ENCODE measurements at places on chromosomes 6 and 20.

DNA sequence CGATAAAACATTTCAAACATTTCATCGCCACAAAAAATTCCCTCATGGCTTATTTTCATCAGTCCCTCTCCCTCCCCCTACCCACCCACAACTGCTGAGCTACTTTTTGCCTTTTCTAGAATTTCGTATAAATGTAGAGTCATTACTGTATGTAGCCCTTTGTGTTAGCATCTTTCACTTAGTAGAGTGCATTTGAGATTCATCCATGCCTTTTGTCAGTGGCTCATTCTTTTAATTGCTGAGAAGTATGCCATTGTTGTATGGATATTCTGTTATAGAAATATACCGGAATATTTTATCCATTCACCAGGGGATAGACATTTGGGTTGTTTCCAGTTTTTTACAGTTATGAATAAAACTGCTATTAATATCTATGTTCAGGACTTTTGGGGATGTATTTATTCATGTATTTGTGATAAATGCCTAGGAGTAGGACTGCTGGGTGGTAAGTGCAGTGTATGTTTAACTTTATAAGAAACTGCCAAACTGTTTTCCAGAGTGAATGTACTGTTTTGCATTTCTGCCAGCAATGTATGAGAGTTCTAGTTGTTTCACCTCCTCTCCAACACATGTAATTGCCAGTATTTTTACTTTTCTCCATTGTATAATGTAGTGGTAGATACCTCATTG is 50.4 kb downstream of the FOXO3 start:
- DNase-seq, result no peak

DNA sequence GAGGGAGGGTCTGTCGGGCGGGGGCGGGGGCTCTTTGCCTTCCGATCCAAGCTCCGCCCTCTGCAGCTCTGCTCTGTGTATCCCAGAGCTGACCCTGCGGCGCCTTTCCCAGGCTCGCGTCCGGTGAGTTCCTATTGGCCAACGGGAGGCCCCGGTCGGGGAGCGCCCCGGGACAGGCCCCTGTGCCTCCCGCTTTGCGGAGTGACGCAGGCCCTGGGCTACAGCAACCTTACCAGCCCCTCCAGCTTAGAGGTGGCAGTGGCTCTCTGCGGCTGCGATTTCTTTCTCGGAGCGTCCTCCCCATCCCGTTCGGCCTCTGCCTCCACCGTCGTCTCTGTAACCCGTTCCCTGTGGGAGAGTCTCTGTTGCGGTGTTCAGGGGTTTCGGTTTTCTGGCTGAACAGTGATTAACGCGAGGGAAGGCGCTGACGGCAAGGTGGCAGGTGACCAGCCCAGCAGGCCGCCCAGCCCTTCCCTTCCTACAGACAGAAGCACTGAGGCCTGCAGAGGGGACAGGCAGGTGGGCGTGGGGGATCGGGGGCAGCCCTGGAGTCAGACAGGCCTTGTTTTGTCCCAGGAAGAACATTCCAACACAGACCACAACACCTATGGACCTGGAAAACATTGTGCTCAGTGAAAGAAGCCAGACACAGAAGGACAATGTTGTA is 18.1 kb upstream of the CEBPB start:
- no peak for DNase-seq

- peak; percentile 73 for DNase-seq
These were observed 31.4 kb downstream of the HIVEP2 start for GRCh38 chr6:142913511-142914047.

GRCh38 chr6:111549746-111550145 is 55.9 kb downstream of the TRAF3IP2 start:
- DNase-seq, result no peak

GRCh38 chr6:165685302-165685701 is 22.3 kb upstream of the PDE10A start:
- DNase-seq, result no peak

DNA sequence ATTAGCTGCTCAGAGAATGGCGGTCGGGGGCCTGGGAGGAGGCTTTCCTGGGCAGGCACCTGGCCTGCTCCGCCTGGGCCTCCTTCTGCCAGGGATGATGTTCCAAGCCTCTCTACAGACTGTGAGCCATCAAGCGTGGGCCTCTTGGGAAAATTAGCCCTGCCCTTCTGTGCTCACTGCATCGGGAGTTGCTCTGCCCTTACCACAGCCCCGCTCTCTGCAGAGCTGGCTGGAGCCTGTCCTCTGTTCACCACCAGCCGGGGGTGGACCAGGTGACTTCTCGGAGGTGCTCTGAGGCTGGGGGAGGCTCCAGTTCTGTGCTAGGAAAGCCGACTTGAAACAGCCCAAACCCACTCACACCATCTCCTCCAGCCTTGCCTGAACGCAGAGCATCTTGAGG is 24.2 kb downstream of the MDGA1 start:
- DNase-seq, result no peak

DNA sequence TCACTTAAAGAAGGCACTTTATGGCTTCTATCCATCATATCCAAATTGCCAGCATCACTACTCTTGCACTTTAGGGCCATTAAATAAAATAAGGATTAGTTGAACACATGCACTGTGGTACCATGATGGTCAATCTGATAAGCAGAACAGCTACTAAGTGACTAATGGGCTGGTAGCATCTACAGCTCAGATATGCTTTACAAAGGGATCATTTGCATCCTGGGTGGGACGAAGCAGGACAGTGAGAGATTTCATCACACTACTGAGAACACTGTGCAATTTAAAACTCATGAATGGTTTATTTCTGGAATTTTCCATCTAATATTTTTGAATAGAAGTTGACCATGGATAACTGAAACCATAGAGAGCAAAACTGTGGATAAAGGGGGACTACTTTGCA is 25.1 kb upstream of the ZSCAN9 start:
- no peak for DNase-seq

- no peak for DNase-seq
These were observed 1.5 kb upstream of the SLC26A8 start for GRCh38 chr6:36025932-36026327.

DNA sequence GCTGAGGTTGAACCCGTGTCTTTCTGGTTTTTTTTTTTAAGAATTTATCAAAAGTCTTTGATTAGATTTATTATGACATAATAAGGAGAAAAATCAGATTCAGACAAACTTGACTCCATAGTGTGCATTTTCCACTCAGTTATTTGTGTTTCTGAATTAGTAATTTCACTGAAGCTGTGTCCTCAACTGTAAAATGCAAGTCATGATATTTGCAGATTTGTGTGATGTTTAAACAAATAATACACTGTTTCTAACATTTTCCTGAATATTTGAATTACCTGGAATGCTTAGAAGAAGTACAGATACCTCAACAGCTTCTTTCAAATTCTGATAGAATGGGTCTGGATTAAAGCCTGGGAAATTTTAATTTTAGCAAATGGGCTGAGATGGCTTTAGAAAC is 1050.3 kb upstream of the MAP3K7 start:
- no peak for DNase-seq

DNA sequence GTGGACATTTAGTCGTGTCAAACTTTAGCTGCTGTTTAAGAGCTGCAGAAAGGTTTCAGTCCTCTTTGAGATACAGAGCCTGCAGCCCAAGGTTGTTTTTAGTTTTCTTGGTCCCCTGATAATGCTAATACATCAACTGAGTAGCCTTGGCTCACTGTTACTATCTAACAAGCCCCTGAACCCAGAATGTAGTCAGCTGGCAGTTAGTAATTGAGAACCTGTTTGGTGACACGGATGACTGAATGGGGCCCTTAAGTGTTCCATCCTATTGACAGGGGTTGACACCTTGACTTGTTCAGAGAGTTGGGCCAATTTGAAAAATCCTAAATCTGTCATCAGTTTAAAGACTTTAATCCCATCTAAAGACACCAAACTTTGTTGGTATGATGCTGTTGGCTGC is 2.8 kb downstream of the RTN4IP1 start:
- DNase-seq, result no peak

- no peak for DNase-seq
These were observed 714 bp upstream of the MYLK2 start for GRCh38 chr20:31818376-31818908.

Data from CD4-positive, alpha-beta T cell (primary cell).